ENCODE measurements at places on chromosomes 3 and 15. TPM values are rescaled to one million over a fixed set of nuclear protein-coding genes. Genes with fewer than 3 reads are reported as not detected.

DNA sequence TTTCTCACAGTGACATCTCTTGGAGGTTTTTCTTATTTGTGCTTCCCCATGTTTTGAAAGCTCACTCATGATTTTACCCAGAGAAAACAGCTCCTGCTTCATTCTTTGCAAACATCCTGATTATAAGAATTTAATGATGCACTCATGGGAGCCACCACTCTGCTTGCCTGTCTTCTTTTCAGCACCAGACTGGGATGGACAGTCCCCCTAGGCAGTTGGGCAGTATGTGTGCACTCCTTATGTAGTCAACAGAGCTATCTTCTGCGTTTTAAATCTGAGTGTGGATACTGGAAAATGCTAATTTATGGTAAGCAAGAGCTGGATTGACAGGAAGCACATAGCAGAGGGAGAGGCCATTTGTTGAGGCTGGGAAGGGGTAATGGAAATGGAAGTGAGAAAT lies 276.1 kb downstream of the AGBL1 start:
- no peak for DNase-seq

The RNF123 gene
- 36.9 TPM for total RNA-seq

The CCR9 gene
- not detected for total RNA-seq

- DNase-seq, result peak; percentile 77
These were observed 130.1 kb upstream of the PRICKLE2 start for GRCh38 chr3:64355401-64355807.

DNA sequence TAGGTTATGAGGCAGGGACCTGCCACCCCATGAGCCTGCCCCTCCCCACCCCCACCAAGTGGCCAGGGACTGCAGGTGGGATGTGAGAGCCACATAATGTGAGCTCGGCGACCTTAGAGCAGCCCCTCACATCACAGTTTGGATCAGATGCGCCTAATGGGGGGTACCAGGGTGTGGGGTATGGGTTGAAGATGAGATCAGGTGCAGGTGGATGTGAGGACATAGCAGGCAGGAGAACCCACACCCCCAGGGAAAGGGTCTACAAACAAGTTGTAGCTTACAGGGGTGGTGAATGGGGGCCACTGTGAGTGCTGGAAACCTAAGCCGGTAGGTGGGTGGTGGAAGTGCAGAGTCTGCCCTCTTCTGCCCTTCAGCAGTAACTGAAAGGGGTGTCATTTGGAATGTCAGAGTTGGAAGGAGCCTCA lies 94.0 kb downstream of the CORO2B start:
- no peak for DNase-seq

DNA sequence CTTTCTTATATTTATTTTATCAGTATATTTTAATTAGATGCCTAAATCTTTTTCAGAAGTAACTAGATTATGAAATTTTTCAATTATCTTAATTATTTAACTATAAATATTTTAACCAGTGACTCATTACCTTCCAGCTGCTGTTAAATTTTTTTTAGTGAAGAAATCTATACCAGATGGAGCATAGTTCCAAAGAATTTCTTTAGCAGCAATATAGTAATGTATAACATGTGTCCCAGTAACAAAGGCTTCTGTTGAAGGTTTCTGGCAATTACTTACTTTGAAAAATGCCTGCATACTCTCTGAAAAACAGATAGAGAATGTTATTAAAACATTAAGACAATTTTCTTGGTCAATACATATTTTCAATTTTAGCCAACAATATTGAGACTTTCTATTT lies 45.1 kb upstream of the CP start:
- no peak for DNase-seq

- DNase-seq, result peak; percentile 31
These were observed 219.0 kb upstream of the TPM1 start for GRCh38 chr15:62823561-62823960.

DNA sequence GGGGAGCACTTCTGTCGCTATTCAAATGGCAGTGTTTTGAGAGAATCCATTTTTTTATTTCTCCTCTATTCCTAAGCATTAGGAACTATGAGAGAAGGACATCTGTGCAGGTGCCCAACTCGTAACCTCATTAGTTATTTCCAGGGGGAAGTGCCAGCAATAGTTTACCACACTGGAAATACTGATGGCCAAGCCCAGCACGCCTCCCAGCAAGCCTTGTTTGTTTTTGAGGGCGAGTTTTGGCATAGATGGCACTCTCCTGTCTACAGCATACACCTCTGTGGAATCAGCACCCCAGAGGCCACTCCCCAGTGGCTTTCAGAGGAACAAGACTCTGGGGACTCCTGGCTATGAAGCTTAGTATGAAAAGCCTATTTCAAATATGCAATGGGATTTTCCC lies 36.6 kb downstream of the FAN1 start:
- DNase-seq, result no peak

- no peak for DNase-seq
These were observed 108.6 kb upstream of the ARL6 start for GRCh38 chr3:97655971-97656370.

- DNase-seq, result no peak
These were observed 27.5 kb downstream of the MINAR1 start for GRCh38 chr15:79459666-79460065.

DNA sequence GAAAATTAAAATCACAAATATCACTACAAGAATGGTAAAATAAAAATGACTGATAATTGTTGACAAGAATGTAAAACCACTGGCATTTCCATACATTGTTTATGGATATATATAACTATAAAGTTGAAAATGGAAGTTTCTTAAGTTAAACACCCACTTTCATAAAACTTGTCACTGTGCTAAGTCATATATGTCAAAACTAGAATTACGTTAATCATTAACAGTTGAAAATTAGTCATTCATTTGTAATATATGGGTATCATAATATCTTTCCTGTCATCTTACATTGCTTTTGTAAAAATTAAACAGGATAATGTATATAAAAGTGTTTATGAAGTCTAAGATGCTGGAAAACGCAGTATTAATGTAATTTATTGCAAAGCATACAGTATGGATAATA lies 1398.6 kb upstream of the ALCAM start:
- no peak for DNase-seq

- DNase-seq, result peak; percentile 79
These were observed 27.8 kb downstream of the CA12 start for GRCh38 chr15:63353887-63354286.

GRCh38 chr3:5086708-5087107 lies 35.4 kb upstream of the ARL8B start:
- no peak for DNase-seq

The NFKBIZ gene
- 135 TPM for total RNA-seq

The SMCO1 gene
- total RNA-seq, result not detected

DNA sequence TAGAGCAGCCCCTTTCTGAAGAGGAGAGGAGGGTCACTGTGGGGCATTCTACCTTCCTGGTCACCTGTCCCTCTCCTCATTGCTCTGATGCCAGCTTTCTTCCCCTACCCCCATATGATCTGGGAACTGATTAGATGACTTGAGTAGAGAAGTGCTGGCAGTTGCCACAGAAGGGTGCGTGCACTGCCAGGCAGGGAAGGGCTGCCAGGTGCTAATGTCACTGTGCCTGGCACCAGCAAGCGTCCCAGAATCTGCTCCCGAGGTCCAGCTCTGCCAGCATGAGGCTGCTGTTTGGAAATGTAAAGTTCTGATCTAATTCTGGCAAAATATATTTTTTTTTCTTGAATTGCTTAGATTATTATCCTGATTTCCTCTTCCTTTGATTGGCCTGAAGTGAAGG lies 52.8 kb downstream of the PPM1L start:
- DNase-seq, result no peak

GRCh38 chr15:58229297-58229768 lies 91.2 kb downstream of the AQP9 start:
- peak; percentile 55 for DNase-seq

The NIT2 gene
- total RNA-seq, result 25.5 TPM

DNA sequence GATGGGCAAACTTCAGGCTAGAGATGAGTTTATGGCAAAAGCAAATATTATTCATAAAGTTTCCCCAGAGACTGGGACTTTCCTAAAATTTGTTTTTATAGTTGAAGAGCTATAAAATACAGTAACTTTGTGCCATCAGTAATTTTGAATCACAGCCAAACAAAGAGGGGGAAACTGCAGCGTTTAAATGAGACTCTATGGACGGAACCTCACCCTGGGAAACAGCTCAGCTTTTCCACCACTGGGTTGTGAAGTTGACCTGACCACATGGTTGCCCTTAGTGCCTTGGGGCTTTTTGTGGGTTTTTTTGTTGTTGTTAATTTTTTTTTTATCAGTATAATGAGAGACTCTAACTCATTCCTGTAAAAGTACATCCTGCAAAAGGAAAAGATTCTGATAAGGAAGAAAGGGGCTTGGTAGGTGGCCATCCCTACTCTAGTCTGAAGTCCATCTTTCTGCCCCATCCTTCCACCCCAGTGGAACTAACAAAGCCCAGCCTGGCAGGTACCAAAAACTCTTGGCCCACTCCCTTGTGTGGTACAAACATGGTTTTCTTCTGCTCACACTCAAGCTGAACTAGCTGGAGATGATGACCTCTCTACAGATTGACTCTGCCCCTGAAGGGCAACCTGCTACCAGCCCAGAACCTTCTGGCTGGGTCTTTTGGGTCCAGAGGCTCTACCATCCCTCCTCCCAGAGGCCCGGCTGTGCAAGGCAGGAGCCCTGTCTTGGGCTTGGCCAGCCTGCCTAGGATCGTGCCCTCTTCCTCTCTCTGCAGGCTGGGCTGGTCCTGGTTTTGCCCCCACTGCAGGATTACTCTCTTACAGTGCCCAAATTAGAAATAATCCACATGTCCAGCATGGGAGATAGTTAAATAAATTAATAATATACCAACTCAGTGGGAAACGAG lies 41.2 kb downstream of the RLBP1 start:
- no peak for DNase-seq

The THAP10 gene
- 1.0 TPM for total RNA-seq

The PLS1 gene
- 83.5 TPM for total RNA-seq

DNA sequence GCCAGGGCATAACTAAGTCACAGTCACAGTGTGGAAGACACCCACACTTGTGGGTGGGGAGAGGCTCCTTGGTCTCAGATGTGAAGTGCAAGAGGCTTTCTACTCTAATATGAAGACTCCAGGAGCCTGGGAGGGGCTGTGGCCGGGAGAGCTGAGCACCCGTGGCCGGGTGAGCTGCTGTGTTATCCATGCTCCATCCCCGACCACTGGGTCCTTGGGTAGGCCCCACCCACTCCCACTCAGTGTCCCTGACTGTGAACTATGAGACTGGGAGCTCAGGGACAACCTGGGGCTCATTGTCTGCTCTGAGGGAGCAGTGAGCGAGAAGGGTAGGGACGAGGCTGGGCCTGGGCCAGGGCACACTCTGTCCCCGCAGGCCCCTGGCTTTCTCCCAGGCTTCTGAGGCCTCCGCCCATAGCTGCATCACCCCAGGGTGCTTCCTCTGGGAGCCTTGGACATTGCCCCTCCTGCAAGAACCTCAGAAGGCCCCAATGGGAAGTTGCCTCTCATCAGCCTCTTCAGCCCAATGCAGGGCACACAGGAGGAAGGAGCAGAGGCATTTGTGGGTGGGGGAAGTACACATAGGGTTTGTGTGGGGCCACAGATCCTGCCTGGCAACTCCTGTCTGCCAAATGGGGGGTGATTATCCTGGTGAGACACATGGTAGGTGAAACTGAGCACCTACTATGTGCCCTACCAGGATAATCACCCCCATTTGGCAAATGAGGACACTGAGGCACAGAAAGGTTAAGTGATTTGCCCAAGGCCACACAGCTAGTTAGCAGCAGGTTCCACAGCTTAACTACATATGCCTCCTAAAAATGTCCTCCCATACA lies 2.4 kb downstream of the ANPEP start:
- peak; percentile 19 for DNase-seq

The KBTBD12 gene
- 1.2 TPM for total RNA-seq

The KLF15 gene
- total RNA-seq, result under 0.01 TPM

DNA sequence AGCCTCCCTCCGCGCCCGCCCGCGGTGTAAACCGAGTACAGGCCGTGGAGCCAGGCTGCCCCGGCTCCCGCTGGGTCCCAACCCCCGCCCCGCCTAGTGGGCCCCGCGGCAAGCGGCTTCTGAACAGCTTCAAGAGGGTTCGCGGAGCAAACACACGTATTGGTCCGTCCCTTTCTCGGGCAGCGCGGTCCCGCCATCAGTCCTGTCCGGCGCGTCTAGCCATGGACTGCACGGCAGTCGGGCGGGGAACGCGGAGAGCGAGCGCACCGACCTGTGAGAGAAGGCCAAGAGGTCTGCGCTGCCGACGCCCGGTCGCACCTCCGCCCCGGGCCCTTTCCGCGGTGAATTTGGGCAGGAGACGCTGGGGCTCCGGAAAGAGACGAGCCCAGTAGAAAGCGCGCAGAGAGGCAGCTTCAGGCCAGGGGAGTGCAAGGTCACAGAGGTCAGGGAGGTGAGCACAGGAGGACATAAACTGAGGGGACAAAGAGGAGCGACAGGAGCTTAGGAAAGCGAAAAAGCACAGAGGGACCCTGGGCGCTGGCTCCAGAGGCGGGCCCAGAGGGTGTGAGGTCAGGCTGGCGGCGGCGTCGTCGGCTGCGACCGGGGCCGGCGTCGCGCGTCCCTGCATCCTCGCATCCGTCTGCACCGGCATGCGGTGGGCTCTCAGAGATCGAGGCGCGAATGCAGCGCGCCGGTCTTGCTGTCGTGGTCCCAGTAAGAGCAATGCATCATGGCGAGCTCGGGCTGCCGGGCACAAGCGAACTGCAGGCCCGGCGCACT lies 1.8 kb downstream of the FOXL2 start:
- no peak for DNase-seq

The CCR1 gene
- 0.15 TPM for total RNA-seq

GRCh38 chr3:171428321-171428787 lies 31.9 kb downstream of the TNIK start:
- DNase-seq, result no peak

The AADACL2 gene
- not detected for total RNA-seq

- peak; percentile 81 for DNase-seq
These were observed 50.0 kb upstream of the NMD3 start for GRCh38 chr3:161171113-161171512.

The GUCA1C gene
- total RNA-seq, result 3.9 TPM

The PTPRG gene
- total RNA-seq, result 119 TPM

DNA sequence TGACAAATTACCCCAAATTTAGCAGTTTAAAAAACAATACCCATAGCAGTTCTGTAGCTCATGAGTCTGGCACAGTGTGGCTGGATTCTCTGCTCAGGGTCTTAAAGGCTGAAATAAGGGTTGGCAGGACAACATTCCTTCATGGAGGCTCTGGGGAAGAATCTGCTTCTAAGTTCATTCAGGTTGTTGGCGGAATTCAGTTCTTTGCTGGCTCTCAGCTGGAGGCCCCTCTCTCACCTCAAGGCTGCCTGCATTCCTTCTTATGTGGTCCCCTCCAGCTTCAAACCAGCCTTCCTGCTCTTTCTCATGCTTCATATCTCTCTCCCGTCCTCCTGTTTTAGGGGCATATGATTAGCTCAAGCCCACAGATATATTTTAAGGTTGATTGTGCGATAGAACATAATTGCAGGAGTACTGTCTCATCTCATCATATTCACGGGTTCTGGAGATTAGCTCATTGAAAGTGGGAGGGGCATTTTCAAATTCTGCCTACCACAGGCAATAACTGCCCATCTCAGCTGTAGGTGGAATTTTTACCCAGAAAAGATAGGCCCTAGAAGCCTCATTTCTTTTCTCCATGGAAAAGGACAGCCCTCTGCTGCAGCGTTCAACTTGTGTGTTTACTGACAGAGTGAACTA lies 5.6 kb upstream of the ZBTB47 start:
- DNase-seq, result no peak

- DNase-seq, result no peak
These were observed 8.1 kb downstream of the PPM1M start for GRCh38 chr3:52253314-52254304.

- DNase-seq, result peak; percentile 52
These were observed 10.0 kb downstream of the ARMC8 start for GRCh38 chr3:138197058-138197457.

The DMXL2 gene
- total RNA-seq, result 13.9 TPM

The WNT5A gene
- 20.5 TPM for total RNA-seq

GRCh38 chr15:29126821-29127461 lies 142.7 kb downstream of the NSMCE3 start:
- no peak for DNase-seq
